Activated CD4-positive, alpha-beta memory T cell treated with anti-CD3 and anti-CD28 coated beads for 36 hours (primary cell): ENCODE measurements at places on chromosomes 3 and 15. TPM values are rescaled to one million over a fixed set of nuclear protein-coding genes. Genes with fewer than 3 reads are reported as not detected.

The ARRDC4 gene
- 0.24 TPM for total RNA-seq

- H3K4me1 ChIP-seq = peaks cover 7% of the 10 kb centered on the region
- H3K27ac ChIP-seq = no peak overlapping the region
- H3K36me3 ChIP-seq = no peaks in the 10 kb centered on the region
- no peak overlapping the region for H3K4me3 ChIP-seq
- H3K27me3 ChIP-seq = no peaks in the 10 kb centered on the region
- no peak for DNase-seq
Measured at GRCh38 chr3:52299247-52299878, 11.7 kb downstream of the GLYCTK start.

DNA sequence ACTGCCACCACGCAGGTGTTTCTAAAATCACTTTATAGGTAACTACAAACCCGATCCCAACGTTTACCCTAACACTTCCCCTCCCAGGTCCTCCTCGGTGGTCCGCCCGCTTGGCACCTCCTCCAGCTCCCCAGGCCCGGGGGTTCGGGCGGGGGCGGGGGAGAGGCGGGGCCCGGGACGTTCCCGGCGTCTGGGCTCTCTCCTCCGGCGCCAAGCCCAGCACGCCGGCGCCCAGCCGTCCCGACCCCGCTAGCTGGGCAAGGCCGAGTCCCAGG, 562 bp downstream of the CGGBP1 start:
- H3K4me3 ChIP-seq = peak overlapping the region; percentile 96
- no peak for DNase-seq
- peak overlapping the region; percentile 98 for H3K27ac ChIP-seq
- peaks cover 48% of the 10 kb centered on the region for H3K4me1 ChIP-seq
- H3K27me3 ChIP-seq = no peaks in the 10 kb centered on the region
- H3K36me3 ChIP-seq = peaks cover 36% of the 10 kb centered on the region

DNA sequence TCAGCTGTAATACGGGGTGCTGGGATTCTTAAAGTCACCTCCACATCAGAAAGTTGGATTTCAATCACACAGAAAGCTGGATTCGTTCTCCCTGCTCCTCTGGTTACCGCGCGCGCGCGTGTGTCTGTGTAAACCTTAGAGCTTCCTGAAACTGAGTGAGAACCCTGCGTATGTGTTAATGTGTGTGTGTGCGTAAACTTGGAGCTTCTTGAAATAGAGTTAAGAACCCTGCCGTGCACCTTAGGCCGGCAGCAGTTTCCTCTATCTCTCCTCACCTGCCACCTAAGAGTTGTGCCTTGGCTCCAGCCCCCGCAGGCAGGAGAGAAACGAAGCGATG, 531 bp downstream of the LZTFL1 start:
- H3K27me3 ChIP-seq = no peaks in the 10 kb centered on the region
- H3K27ac ChIP-seq = peak overlapping the region; percentile 64
- H3K36me3 ChIP-seq = no peaks in the 10 kb centered on the region
- peak overlapping the region; percentile 88 for H3K4me3 ChIP-seq
- H3K4me1 ChIP-seq = peaks cover 11% of the 10 kb centered on the region

DNA sequence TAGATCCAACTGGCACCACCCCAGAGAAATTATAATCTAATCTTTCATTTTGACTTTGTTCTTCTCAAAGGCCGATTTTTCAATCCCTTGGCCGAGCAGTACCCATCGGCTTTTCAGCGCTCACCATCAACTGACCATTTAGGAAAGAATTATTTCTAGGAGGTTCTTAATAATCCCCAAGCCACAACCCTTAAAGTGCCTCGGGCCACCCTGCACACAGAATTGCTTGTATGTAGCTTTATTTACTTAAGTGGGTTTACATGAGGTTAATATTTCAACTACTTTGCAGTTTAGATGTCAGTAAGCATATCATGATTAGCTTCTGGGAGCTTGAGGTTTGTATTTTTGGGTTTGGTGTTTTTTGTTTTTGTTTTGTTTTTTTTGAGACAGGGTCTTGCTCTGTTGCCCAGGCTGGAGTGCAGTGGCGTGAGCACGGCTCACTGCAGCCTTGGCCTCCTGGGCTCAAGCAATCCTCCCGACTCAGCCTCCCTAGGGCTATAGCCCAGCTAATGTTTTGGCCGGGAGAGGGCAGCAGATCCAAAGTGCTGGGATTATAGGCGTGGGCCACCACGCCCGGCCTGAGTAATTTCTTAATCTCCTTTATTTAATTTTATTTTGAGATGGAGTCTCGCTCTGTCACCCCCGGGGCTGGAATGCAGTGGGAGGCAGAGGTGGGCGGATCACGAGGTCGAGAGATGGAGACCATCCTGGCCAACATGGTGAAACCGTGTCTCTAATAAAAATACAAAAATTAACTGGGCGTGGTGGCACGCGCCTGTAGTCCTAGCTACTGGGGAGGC, 801 bp upstream of the CDAN1 start:
- H3K36me3 ChIP-seq = peaks cover 3% of the 10 kb centered on the region
- peaks cover 18% of the 10 kb centered on the region for H3K4me1 ChIP-seq
- DNase-seq = no peak
- H3K27ac ChIP-seq = peak overlapping the region; percentile 54
